DND-41 (cell line): ENCODE measurements at places on chromosomes 6 and 20.

DNA sequence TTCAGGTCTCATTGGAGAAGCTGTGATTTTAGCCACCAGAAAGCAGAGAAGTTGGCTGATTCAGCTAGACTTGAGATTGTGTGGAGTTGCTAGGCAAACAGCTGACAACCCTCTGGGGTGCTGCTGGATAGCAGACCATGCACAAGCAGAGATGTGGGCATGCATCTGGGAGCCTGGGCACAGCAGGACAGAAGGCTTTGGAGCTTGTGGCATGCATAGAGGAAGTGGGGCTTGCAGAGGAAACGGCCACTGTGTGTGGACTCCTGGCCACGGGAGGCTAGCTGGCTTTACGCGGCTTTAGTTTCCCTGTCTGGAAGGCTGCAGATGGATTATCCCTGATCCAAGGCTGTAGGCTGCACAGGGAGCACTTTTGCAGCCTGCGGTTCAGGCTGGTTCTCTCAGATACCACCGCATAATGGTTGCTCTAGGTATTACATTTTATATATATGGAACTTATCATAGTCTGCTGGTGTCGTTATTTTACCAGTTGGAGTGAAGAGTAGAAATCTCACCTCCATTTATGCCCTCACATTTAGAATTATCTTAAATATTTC is 10.4 kb downstream of the ZNF831 start:
- no peak for DNase-seq

GRCh38 chr6:151254451-151255081 is 14.8 kb downstream of the AKAP12 start:
- no peak for DNase-seq

DNA sequence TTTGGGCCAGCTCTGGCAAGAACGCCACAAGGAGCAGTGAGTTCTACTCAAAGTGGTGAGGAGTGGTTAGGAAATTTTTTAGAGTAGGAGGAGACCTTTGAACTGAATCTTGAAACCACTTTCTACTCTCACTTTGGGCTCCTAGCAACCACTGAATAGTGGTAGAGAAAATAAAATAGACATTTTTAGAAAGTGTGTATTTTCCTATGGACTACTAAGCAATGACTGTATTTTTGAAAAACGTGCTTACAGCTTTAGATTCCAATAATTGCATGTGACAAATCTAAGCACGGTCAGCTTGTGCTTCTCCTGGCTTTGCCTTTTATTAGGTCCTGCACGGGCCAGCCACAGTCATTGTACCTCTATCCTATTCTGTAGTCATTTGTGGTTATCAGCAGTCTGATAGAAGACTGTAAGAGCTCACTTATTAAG is 8.7 kb upstream of the IFNGR1 start:
- no peak for DNase-seq

DNA sequence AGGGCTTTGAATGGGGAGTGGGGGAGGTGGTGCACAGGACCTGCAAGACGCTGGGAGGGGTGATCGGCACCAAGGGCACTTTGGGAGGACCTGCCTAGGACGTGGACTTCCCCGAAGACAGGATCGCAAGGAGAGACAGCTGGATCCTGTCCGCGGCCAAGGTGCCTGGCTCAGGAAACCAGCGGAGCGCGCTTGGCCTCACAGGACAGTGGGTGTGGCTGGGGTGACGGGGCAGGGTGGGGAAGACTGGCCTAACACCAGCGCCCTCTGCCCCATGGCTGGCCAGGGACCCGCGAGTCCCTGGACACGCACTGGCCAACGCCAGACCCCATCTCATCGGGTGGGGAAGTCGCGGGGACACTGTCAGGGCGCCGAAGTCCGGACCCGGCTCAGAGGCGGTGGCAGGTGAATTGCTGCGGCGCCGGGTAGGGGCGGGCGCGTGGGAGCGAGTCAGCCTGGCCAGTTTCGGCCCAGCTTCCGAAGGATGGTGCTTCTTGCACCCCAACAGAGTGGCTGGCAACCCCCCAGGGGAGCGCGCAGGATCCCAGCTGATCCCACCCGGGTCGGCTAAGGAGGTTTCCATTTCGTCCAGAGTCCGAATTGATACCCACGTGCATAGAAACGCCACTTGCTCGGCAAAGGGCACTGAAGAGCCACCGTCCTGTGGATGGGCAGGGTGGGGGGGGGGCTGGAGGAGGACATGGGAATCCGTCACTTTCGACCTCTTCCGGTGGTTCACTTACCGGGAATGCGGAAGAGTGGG is 785 bp upstream of the THBD start:
- DNase-seq = no peak

DNA sequence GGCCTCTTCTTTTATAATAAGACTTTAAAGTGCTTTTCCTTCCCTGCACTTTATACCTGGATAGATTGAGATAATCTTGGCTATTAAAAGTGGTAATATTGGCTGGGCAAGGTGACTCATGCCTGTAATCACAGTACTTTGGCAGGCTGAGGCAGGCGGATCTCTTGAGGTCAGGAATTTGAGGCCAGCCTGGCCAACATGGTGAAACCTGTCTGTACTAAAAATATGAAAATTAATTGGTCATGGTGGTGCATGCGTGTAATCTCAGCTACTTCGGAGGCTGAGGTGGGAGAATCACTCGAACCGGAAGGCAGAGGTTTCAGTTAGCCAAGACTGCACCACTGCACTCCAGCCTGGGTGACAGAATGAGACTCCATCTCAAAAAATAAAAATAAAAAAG is 197.1 kb upstream of the RGS17 start:
- no peak for DNase-seq

DNA sequence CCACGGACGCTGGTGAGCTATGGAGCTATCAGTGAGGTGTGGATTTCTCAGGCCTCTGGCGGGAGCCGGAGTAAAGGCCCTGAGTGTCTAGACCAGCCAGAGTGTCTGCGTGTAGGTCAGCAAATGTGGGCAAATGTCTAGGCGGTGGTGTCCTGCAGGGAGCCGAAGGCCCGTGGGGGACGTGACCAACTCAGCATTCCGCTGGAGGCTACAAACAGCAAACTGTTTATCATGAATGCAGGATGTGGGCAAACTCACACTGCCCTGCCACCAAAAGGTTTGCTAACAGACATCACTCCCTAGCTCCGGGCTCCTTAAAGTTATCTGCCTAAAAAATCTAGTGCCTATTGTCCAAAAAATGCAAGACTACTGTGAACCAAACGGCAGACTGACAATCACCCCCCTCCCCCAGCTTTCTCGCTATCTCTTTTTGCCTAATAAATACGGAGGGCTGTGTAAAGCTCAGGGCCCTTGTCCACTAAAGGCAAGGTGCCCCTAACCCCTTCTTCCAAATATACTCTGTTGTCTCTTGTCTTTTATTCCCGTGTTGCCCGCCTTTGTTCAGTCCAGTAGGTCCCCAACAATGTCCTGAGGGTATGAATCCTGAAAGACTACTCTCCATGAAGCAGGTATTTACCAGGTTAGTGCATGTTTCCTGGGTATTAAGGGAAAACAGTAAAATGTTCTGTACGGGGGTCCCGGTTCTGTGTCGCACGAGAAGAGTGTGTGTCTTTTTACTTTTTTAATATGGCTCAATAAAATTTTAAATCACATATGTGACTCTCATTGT is 29.0 kb upstream of the AFDN start:
- DNase-seq = no peak

GRCh38 chr6:27582928-27583725 is 110.2 kb upstream of the ZNF184 start:
- DNase-seq = no peak

- DNase-seq = no peak
These were observed 118.7 kb upstream of the SLC22A16 start for GRCh38 chr6:110595112-110595511.

GRCh38 chr6:36347621-36348020 is 10.9 kb upstream of the BNIP5 start:
- DNase-seq = no peak

DNA sequence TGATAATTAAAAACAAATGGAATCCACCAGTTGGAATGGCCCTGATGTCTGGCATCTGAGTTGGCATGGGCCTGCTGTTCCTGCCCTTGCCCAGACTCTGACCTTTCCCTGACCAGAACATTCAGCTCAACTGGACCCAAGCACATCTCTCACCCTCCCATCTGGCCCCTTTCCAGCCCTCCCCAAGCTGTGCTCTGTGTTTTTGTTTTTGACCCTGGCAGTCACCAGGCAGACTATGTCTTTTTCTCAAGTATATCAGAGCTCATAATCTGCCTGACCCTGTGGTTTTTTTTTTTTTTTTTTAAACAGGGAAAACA is 117.6 kb downstream of the TRDN start:
- DNase-seq = no peak

DNA sequence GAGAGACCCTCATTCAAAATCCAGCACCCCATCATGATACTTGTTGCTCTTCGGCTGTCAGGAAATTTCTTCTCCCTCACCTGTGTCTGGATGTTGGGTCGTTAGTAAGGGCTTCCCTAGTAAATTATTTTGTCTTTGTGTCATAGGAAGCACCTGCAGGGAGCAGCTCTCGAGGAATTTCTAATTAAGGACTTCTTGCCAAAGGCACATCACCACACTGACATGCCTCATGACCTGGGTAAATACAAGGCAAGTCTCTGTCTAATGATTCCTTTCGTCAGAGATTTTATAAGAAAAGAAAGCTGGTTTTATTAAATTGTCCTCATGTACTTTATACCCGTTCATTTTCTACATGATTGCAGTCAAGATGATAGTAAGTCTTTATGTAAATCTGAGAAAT is at the start of gene NOX3:
NOX3 (minus strand) TSS at position 74 of the 400 bp plus-strand sequence; CDS start at position 35, 39 bp downstream.
- no peak for DNase-seq

GRCh38 chr20:49186535-49187329 is 1.4 kb downstream of the STAU1 start:
- DNase-seq = peak; percentile 70

GRCh38 chr20:23291575-23292240 is 58.9 kb upstream of the NXT1 start:
- no peak for DNase-seq

DNA sequence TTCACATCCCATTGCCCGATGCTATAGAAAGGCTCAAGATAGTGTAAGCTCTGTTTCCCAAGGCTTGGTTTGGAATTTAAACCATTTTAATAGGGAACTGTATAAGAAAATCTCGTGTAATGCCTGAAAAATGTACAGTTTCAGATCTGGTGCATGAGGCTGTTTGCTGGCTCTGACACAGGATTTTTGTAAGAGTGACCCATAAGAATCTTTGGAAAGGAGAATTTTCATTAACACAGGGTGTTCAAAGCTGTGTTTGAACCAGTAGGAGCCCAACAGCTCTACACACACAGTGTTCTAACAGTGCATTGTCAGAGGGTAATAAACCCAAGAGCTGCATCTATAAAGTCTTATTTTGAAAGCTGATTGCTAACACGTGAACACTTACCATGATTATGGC is 293.5 kb downstream of the PRL start:
- DNase-seq = no peak
